Adipocyte (in vitro differentiated cells): ENCODE measurements at places on chromosomes 7 and 10.

DNA sequence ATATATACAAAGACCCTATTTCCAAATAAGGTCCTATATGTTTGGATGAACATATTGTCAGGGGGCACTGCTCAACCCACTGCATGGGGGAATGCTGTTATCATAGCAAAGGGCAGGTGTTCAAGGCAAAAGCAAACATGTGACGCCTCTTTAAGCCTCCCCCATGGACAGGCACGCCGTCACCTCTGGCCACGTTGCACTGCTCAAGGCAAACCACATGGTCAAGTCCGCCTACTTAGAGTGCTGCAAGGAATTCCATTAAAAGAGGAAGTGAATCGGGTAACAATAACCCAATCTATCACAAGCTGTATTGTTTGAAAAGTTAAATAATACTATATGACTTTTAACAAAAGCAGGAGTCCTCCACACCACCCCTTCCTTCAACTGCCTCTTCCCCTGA is 8.8 kb upstream of the CALD1 start:
- no peak for DNase-seq

DNA sequence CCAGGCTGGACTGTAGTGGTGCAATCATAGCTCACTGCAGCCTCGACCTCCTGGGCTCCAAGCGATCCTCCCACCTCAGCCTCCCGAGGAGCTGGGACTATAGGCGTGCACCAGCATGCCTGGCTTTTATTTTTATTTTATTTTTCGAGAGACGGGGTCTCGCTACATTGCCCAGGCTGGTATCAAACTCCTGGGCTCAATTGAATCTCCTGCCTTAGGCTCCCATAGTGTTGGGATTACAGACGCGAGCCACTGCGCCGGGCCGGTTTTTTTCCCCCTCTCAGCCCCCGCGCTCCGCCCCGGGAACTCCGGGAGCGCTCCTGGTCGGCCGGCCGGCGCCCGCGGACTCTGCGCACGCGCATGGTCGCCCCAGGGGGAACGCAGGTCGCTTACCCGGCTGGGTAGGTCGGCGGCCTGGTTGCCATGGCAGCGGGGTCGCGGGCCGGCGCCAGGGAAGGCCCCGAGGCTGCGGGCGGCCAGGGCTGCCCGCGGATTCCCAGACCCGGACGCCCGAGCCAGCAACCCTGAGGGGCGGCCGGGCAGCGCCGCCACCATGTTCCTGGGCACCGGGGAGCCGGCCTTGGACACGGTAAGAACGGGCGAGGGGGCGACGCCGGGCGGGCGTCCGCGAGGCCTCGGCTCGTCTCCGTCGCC is at the start of gene IQCE:
TSS of gene IQCE (plus strand) at position 351 of the 654 bp plus-strand sequence. CDS start at position 554, 203 bp downstream.
- peak; percentile 96 for DNase-seq

DNA sequence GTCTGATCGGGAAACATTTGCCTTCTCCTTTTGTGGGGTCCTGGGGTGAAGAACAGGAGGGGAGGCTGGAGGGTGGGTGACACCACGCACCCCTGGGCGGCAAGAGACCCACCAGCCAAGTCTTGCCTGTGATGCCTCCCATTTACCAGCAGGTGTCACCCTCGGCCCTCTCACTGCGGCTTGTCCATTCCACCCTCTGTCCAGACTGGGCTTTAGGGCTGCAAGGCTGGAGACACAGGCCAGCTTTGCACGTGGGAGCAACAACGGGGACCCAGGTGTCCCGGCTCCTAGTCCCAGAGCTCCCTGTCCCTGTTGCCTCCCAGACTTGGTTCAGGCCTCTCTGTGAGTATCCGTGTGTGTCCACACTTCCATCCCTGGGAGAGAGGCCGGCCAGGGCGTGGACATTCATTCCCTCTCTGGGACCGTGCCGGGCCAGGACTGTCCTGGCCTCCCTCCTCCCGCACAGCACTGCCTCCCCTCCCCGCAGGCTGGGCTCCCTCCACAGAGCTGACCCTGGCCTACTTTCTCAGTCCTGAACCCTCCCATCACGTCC is 36.2 kb upstream of the GTF2IRD1 start:
- DNase-seq = peak; percentile 86

DNA sequence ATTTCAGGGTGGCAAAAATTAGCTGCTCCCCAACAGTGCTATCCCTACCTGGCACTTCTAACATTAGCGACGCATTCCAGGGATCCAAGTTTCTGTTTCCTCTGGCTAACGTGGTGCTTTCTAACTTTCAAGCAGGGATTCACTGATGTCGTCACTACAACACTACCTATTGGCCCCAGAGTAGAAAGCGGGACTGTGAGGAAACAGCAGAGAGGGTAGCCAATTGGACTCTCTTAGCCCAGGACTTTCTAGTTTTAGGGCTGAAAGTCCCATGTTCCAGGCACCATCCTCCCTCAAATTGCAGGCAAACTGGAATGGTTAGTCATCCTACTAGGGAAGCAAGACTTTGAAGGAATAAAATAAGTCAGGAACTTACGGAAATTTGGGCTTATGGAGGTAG is 89.3 kb upstream of the AGK start:
- DNase-seq = no peak

DNA sequence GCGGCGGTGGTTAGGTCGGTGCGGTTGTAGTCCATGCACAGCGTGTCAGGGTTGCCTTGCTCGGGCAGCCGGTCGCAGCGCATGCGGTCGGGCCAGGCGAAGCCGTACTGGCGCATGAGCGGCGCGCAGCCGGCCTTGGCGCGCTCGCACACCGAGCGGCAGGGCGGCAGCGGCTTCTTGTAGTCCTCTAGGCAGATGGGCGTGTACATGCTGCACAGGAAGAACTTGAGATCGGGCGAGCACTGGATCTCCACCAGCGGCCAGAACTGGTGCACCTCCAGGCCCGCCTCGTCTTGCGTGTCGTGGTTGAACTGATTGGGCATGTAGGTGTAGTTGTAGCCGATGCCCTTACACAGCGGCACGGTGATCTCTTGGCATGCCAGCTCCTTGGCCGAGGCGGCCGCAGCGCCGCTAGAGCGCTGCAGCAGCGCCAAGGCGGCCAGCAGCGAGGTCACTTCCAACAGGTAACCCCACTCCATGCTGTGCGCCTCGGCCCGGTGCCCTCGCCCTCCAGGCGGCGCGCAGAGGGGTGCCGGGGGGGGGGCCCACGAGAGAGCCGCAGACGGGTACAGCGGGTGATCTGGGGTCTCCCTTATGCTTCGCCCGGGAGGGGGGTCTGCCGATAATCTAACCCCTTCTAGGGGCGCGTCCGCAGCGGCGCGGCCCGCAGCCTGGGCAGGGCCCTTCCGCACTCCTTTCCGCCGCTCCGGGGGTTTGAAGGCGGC is 983 bp downstream of the FZD8 start:
- peak; percentile 83 for DNase-seq

DNA sequence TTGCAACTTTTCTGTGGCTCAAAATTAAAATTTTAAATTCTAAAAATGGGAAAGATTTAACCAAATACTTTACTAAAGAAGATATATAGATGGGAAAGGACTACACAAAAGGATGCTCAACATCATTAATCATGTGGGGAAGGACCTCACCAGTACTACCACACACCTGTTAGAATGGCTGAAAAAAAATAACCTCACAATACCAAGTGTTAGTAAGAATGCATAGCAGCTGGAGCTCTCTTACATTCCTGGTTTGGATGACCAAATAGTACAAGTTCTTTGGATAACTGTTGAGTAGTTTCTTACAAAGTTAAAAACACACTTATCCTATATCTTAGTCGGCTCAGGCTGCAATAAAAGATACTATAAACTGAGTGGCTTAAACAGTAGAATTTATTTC is 33.9 kb downstream of the LIPJ start:
- DNase-seq = no peak

GRCh38 chr7:159007364-159007995 is 137.2 kb downstream of the VIPR2 start:
- DNase-seq = no peak

DNA sequence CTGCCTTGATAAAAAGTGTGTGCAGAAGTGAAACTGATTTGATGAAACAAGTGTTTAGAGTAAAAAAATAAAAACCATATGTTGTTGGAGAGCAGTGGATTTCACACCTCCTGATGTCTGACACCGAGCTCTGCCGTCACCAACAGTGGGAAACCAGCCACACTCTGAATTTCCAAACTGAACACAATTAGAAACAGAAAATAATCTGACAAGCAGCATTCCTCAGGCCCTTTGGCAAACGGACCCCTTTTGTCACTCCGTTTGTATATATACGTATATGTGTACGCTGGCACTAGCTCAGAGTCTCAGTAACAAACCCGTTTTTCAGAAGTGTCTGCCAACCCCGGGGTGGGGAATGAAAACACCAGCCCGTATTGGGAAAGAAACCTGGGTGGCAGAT is 32.4 kb downstream of the TACC2 start:
- DNase-seq = peak; percentile 37

DNA sequence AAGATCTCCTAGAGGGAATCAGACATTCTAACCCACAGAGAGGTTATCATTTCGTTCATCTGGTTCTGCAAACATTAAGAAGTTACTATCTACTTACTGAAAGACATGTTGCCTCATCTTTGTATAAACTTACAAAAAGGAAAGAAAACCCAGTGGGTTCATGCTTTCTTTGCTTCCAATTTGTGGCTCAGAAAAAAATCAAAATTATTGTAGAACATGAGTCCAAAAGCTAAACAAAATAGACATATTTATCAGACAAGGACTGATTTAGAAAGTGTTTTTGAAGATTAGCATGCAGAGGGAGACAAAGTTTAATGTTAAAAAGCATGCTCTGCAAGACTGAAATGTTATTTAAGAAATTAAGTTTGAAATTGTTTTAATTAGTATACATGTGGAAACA is 123.1 kb downstream of the MBL2 start:
- no peak for DNase-seq

- peak; percentile 63 for DNase-seq
Measured at GRCh38 chr7:151705636-151706276, 171.2 kb downstream of the PRKAG2 start.

DNA sequence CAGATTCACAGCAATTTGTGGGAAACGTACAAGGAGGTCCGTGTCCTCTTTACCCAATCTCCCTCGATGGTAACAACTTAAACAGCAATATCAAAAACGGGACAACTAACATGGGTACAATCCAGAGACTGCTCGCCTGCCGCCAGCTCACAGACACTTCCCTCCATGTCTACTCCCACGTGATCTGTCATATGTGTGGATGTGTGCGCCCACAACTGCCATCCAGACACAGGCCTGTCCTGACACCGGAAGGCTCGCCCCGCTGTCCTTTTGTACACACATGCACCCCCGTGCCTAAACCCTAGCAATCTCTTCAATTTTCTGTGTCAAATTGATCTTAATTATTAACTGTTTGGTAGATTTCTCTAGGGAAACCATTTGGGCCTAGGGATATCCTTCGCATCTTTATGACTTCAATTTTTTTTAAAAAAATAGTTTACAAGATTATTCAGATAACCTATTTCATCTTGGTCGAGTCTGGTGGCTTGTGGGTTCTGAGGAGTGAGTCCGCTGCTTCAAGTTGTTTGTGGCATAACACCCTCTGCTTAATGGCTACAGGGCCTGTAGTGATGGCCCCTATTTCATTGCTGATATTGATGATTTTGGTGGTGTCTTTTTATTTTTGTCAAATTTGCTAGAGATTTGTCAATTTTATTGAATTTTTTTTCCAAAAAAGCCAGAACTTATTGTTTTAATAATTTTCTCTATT is 260.6 kb downstream of the MAD1L1 start:
- DNase-seq = no peak

DNA sequence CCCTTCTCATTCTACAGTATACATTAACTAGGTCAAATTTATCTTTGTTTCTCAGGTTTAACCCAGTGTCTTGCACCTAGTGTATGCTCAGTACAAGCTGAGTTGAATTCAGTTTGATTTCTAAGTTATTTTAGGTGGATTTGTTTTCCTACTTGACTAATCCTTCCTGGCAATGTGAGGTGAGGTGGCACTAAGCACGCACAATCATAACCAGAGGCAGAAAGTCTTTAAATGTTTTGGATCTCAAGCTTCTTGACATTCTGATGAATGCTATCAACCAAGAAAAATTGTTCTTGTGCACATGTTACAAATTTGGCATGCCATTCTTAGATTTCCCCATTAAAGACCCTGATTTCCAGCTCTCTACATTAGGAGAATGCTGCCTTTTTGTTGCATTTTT is 3.2 kb downstream of the BZW2 start:
- peak; percentile 46 for DNase-seq

- DNase-seq = no peak
Measured at GRCh38 chr10:112389271-112389822, 15.4 kb downstream of the ACSL5 start.

GRCh38 chr10:94092848-94093247 is 99.1 kb downstream of the PLCE1 start:
- DNase-seq = peak; percentile 59

DNA sequence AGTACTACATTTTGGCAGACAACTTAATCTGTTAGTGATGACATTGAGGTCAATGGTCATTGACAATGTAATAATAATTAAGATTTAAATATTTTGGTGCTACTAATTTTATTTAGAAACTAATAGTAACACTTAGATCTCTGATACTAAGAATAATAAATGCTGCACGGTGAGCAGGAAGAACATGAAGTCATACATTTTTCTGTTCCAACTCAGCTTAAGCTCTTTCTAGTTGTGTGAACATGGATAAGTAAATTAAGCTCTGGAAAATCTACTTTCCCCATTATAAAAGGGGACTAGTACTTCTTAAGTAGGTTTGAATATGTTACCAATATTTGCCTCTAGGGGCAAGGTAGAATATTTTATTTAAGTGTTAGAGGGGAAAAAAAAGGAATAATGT is 65.9 kb upstream of the MEOX2 start:
- no peak for DNase-seq

- peak; percentile 7 for DNase-seq
Measured at GRCh38 chr7:6530626-6531491, 20.4 kb downstream of the GRID2IP start.

DNA sequence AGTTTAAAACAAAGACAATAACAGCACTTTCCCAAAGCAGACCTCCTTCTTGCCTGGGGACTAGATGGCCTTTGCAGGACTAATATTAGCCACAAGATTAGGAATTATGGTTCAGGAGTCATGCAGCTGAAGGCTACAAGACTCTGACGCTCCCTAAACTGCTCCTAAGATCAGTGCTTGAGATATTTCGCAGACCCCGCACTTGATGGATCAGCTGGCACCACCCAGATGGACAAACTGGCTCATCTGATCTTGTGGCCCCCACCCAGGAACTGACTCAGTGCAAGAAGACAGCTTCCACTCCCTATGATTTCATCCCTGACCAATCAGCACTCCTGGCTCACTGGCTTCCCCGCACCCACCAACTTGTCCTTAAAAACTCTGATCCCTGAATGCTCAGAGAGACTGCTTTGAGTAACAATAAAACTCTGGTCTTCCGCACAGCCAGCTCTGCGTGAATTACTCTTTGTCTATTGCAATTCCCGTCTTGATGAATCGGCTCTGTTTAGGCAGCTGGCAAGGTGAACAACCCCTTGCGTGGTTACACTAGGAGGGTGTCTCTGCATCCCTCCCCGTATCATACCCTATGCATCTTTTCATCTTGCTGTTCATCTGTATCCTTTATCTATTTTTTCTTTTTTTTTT is 26.9 kb upstream of the NRBF2 start:
- peak; percentile 47 for DNase-seq

DNA sequence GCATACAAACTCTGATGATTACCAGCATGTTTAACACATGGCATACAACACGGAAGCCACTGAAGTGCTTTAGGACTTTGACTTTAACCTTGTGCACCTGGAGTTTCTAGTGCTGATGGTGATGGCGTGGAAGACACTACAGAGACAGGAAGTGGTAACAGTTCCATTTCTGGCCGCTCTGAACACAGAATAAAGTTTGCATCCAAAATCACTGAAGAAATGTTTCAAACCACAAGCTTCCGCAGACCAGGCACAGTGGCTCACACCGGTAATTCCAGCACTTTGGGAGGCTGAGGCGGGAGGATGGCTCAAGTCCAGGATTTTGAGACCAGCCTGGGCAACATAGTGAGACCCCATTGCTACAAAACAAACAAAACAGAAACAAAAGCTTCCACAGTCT is 40.3 kb upstream of the TNPO3 start:
- no peak for DNase-seq

- DNase-seq = peak; percentile 59
Measured at GRCh38 chr7:112898432-112899290, 108.5 kb upstream of the TMEM168 start.
